ENCODE measurements at places on chromosomes 4 and X.

- no peak for DNase-seq
These were observed 11.9 kb upstream of the UBA6 start for GRCh38 chr4:67712650-67713528.

DNA sequence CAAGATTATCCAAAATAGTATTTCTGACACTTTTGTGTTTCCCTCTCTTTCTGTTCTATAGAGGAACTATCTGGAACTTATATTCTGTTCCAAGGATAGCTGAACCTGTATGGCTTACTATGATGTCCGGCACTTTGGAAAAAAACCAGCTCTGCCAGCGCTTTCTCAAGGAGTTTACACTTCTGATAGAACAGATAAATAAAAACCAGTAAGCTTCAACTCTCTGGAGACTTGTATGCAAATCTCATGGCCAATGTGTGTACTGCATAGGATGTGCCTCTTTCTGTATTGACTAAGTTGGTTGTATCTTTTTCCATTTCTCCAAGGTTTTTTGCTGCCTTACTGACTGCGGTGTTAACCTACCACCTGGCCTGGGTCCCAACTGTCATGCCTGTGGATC, 92.5 kb downstream of the FNIP2 start:
- no peak for DNase-seq

DNA sequence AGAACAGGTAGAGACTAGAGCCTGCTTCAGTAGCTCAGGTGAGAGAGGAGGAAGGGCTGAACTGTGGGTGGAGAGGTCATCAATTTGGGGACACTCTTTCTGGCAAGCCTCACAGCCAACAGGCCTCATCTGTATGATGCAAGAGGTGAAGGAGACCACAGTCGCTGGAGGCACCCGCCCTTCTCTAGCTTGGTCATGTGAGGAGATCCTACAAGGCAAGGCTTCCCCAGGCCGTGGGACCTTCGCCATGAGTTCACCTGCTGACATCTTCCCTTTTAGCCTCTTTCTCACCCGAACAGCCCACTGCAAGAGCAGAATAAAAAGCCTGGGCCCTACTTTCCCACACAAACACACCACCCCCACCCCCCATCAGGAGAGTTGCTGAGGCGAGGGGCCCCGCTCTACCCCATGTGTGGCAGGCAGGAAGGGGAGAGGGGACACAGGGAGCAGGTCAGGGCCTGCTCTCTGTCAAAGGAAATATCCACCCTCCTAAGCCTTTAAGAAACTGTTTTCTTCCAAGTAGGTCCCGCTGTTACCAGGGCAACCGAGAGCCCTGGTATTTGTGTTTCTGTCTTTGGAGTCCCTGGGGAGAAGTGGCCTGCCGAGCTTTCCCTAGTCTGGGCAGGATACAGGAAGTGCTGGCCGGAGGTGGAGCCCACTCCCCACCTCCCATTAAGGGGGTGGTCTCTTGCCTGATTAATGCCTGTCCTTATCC, 8.1 kb downstream of the RTL5 start:
- no peak for DNase-seq

GRCh38 chr4:165158762-165159161, 46.1 kb upstream of the TMEM192 start:
- DNase-seq = no peak

GRCh38 chr4:73523126-73523525, 41.6 kb downstream of the AFM start:
- DNase-seq = no peak

Data from NCI-H748 treated with DMSO at 0.1 percent for 48 hours (cell line).